ENCODE measurements at places on chromosomes 12 and 14.

DNA sequence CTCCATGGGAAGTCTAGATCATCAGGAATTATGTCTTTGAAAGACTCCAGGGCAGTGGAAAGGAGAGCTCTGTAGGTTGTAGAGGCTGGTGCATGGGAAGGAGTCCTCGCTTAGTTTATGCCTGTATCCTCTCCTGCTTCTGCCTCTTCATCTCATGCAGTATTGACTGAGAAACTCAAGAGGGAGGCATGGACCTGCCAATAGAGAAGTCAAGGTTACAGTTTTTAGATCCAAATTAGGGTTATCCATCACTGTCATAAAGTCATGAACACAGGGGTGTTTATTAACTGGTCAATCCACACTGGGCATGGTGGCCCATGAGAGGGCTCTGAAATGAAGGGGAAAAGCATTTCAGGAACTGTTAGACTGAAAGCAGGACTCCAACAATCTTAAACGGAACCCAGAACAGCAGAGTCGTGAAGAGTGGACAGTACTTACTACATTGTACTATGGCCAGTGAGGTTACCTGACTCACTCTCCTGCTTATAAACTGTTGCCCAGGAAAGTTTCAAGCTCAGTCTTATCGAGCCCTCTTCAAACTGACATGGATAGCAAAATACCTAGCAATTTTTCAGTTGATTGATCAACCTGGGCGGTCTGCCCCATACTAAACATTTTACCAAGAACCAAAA is 30.1 kb upstream of the DHRS7 start:
- DNase-seq: peak; percentile 59

- no peak for DNase-seq
These were observed 22.8 kb downstream of the PPP1R12A start for GRCh38 chr12:79911889-79912656.

DNA sequence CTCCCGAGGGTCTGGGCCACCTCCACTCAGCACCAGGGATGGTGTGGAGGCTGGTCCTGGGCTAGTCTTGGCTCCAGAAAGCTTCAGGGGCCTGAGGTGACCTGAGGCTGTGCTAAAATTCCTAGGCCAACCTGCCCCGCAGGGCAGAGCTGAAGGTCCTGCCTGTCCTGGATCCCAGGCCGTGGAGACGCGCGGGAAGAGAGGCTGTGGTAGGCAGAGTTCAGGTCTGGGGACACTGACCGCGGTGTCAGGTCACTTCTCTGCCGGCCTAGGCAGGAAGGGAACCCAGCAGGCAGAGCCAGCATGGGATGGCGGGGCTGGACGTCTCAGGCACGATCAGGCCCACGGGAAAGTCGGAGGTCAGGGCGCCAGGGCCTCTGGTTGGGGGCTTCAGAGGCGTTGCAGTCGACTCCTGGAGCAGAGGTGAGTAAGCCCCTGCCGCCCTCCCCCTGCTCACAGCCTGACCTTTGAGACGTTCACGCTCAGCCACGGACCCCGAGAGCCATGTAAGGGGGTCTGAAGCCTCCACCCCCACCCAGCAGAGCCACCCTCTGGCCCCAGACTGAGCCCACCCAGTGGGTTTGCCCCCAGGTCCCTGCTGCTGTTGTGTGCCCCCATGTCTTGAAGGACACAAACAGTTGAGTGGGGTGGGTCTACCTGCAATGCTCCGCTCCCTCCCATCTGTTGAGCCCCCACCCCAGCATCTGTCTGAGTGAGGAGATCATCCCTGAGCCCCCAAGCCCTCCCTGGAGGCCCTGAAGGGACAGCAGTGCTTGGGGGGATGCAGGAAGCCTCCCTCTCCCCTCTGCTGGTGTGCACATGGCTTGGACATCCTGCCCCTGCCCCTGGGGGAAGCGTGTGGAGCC is 142.7 kb downstream of the KIF26A start:
- no peak for DNase-seq

DNA sequence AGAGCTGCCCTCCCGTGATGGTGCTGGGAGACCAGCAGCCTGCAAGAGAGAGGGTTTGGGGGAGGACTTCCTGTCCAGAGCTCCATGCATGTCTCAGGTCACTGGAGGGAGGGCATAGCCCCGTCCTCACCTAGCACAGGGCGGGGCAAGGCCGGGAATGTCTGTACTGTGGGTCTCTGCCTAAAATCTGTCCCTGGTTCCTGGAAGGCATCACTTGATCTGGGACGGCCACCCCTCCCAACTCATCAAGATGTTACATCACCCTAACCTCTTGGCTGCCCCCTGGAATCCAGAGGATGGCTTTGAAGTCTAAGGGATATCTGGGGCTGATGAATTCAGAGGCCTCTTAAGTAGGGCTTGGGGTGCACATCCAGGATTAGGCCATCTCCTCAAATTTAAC is 37.0 kb upstream of the MEG3 start:
- no peak for DNase-seq

- no peak for DNase-seq
These were observed 66.3 kb downstream of the ZNF664 start for GRCh38 chr12:124039276-124039675.

GRCh38 chr12:84986586-84986985 is 49.5 kb downstream of the TSPAN19 start:
- no peak for DNase-seq

GRCh38 chr12:88383405-88383804 is 196.9 kb downstream of the KITLG start:
- DNase-seq: no peak

DNA sequence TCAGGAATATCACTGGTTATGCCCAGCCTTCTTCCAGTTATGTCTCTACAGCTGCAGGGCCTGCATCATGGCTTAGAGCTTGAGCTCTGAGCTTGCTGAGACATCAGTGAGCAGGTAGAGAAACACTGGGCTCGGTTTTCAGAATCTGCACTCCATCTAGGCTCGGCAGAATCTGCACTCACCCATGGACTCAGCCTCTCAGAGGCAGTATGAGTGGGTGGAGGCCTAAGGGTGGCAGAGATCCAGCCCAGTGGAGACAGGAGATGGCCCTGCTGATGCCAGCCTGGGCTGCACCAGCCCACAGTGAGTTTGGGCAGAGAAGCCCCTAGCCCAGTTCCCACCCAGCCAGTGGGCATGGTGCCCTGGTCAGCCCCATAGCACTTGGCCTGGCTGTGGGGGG is 12.8 kb downstream of the KRT80 start:
- no peak for DNase-seq

All from AML-193 (cell line).